ENCODE measurements at places on chromosomes 5 and 9.

DNA sequence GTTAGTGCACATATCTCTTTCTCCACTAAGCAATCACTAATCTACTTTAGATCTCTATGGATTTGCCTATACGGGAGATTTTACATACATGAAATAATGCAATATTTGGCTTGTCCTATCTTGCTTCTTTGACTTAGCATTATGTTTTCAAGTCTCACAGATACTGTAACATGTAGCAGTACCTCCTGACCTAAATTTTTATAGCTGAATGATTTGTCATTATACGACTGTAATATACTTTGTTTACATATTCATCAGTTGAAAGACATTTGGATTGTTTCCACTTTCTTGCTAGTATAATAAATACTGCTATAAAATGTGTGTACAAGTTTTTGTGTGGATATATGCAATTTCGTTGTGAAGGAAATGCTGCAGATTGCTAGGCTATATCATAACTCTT is 1520.8 kb upstream of the CDH6 start:
- no peak for DNase-seq

DNA sequence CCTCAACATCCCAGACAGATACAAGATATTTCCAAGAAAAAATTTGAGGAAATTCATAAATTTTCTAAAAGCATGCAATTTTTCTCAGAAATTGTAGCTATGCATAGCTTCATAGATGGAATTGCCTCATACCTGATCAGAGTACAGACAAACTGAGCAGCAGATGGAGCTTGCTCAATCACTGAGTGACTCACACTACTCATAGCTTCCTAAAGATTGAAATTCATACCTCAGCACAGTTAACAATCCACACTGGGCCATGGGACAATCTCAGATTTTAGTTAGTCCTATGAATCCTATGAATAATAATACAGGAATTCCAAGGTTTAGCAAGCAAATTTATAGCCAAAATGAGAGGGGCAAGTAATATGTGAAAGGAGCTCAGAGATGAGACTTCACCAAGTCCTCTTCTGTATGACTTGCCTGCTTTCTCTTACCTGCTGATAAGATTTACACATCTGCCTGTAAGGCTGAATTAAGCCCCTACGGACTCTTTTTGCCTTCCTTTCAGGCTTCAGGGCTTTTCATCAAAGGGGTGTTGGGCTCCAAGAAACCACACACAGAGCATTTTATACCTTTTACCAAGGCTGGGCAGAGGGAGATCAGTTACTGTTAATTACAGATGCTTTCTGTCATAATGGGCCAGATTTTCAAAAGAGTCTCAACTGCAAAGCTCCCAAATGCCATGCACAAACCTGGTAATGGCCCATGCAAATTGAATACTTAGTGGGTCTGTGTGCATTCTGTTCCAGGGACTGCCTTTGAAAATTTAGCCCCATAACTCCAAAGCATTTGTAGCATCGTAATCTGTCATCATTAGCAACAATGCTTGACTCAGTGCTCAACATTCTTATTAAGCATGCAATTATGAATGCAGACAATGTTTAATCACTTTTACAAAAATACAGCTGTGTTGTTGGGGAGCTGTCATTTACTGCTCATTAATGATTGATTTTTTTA is 439.3 kb downstream of the DTWD2 start:
- DNase-seq = no peak

GRCh38 chr5:55724281-55724680 is 12.2 kb upstream of the SLC38A9 start:
- DNase-seq = no peak

GRCh38 chr5:154311362-154311761 is 120.8 kb downstream of the GALNT10 start:
- DNase-seq = no peak

DNA sequence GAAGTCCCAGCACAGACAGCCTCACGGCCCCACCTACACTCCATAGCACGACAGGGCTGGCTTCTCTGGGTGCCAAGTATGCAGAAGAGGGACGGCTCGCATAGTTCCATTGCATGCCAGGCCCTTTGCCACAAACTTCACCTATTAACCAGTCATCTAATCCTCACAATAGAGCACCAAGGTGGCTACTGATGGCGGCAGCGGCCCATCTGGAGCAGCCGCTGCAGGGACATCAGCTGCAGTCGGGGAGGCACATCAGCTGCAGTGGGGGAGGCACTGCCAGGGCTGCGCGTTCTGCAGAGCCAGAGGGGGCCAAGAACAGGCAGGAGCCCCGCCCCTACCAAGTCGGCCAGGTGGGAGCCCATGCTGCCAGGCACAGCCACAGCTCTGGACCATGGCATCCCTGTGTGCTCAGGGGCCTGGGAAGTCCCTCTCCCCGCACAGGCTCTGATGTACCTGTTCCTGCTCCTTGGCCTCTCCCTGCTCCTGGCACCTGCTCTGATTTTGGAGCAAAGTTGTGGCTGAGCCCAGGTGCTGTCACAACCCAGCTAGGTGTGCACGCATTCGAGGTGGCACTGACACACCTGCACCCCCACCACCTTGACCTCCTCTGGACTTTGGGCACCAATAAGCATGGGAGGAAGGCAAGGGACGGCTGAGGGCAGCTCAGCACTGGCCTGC is 61.5 kb upstream of the SYNPO start:
- DNase-seq = no peak

GRCh38 chr9:14692470-14693250 is 572 bp downstream of the ZDHHC21 start:
- no peak for DNase-seq

- DNase-seq = no peak
These were observed 33.1 kb upstream of the SMARCA2 start for GRCh38 chr9:1982074-1982473.

GRCh38 chr9:84330246-84330645 is 10.3 kb downstream of the SLC28A3 start:
- DNase-seq = no peak

DNA sequence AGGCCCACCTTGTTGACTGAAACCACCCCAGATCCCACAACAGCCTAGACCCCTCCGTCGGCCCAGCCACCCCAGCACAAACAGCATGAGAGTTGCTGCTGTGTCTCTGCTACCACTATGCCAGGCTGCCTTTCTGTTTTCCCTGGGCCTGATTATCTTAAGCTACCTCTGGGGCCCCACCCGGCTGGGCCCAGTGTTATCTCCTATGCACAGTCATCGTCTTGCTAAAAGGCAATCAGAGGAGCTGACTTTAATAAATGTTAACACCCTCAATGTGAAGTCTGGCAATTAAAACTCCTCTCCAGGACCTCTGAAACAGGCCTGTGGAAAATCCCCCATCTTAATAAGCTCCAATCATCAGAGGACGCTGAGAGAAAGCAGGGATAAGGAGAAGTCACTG is 144.9 kb downstream of the FAM114A2 start:
- no peak for DNase-seq

GRCh38 chr5:22649074-22649473 is 204.1 kb downstream of the CDH12 start:
- DNase-seq = no peak

- DNase-seq = no peak
These were observed 159.9 kb downstream of the FBXL17 start for GRCh38 chr5:108222011-108222410.

- no peak for DNase-seq
These were observed 4.1 kb downstream of the PTCD2 start for GRCh38 chr5:72324189-72324825.

- no peak for DNase-seq
These were observed 30.2 kb downstream of the PAEP start for GRCh38 chr9:135591506-135592330.

DNA sequence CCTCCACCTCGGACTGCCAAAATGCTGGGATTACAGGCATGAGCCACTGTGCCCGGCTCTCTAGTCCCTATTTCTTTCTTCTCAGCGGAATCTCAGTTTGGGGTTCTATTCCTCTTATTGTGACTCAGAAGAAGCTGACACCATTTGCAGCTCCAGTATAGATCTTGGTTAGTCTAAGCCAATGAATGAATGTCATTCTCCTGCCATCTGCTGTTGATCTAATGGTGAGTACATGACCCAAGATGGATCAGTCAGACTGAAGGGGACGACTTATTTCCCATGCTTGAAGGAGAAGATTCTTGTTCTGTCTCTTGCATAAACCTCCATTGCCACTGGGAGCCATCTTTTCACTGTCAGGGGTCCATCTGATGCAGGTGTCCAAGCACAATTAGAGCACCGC is 76.0 kb upstream of the KLF9 start:
- no peak for DNase-seq

- no peak for DNase-seq
These were observed 473.0 kb downstream of the NTRK2 start for GRCh38 chr9:85142496-85142911.

DNA sequence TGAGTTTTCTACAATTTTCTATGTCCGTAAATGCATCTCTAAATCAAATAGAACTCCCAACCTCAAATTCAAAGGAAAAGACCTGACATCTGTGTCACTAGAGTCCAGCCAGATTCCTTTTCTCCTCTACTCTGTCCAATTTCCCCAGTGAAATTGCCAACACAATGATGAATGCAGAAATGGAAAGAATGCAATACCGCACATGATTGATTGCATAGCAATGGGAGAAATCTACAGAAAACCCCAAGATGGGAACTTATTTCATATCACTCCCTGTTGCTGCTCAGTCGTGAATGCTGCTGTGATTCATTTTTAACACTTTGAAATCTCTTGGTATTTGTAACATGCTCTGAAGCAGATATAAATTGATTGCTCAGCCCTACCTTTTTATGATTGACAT is 355.1 kb upstream of the TUSC1 start:
- DNase-seq = no peak

DNA sequence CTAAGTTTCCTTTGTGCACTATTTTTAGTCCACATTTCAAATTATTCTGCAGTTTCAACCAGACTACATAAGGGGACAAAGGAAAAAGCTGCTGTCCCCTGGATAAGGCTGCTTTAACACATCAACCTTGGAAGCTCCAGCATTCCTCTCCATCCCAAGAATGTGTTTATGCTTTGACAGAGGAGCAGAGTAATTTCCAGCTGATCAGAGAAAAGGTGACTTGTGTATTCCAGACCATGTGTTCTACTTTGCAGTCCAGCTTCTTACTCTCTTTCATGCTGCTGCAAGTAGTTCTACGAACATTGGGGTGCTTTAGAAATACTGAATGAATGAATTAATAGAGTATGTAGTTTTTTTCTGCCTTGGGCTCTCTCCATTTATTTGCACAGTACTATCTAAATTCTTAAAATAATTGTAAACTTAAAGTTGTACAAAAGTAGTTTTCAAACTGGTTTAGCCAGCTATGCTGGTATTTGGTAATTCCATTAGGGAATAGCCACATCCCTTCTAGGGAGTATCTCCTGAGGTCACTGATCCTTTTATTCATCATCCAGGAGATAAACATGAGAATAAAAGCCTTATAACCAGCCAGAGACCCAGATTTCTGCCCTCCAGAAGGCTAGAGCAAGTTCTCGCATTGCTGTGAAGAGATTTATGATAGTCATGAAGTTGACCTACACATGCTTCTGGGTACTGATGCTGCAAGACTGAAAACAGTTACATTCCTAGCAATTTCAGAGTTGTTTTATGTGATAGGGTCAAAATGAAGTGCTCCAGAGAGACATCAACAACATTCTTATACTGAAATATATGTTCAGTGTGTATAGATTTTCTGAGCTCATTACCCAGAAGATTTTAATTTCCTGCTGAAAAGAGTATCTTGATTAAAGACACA is 215.2 kb downstream of the COMMD10 start:
- no peak for DNase-seq

GRCh38 chr5:96691503-96692303 is 29.5 kb downstream of the CAST start:
- no peak for DNase-seq

- DNase-seq = no peak
These were observed 929.5 kb upstream of the C9orf72 start for GRCh38 chr9:28502741-28503140.

GRCh38 chr5:68409259-68409658 is 193.7 kb downstream of the PIK3R1 start:
- DNase-seq = no peak
